HuH-7 (cell line): ENCODE measurements at places on chromosomes 6 and 20.

DNA sequence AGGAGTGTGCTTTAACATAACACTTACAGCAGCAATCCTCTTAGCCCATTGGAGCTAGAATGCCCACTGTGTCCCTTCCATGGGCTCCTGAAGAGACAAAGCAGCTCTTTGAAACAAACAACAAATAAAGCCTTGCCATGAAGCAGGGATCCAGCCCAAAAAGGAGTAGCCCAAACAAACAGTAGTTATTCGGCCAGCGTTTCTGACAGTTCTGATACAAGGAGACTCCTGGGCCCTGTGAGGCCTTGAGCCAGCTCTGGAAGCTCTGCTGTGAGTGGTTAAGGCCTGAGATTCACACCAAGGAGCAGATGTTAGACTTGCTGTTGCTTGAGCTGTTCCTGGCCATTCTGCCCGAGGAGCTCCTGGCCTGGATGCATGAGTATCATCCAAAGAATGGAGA lies 16.9 kb upstream of the ZSCAN16 start:
- DNase-seq: no peak

GRCh38 chr20:41318271-41318649 lies 729 bp upstream of the ZHX3 start:
- no peak for DNase-seq

GRCh38 chr6:25998379-25998778 lies 35.8 kb downstream of the TRIM38 start:
- DNase-seq: no peak

DNA sequence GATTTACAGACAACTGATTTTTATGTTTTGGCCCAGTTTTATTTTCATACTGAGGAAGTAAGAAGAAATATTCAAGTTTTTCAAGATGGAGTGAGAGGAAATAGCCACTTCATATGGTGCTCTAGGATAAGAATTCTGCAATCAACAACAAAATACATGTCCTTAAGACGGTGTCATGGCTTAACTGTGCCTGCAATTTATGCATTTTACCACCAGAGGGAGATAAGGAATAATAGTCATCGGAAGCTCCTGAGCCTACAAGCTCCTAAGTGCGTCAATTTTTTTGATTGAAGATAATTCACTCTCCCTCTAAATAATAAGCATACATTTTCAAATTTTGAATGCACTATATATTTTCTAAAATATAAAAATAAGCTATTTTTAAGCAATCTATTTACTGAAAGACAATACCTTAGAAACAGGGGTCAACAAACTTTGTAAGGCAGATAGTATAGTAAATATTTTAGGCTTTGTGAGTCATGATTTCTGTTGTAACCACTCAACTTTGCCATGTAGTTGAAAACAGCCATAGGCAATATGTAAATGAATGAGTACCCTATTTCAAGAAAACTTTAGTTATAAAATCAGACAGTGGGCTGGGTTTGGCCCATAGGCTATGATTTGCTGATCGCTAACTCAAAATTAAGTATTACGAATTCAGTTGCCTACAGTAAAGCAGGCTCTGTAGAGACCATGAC lies 230.9 kb upstream of the DTNBP1 start:
- DNase-seq: no peak
